ENCODE measurements at places on chromosomes 13 and 19. TPM values are rescaled to one million over a fixed set of nuclear protein-coding genes. Genes with fewer than 3 reads are reported as not detected.

The APOC4 gene
- total RNA-seq: not detected

The NAPSA gene
- total RNA-seq: 0.70 TPM

GRCh38 chr19:50796128-50796633, 6.0 kb downstream of the ACP4 start:
- DNase-seq: no peak

- DNase-seq: no peak
These were observed at the start of gene ENOX1 for GRCh38 chr13:43786766-43787517. Gene ENOX1, minus strand, starts transcription at chr13:43786972.

GRCh38 chr19:41192574-41193429, at the start of gene CYP2S1:
Gene CYP2S1, plus strand, starts transcription at chr19:41193219. Its CDS starts 46 bp downstream, at chr19:41193265.
- DNase-seq: no peak

The SIGLEC14 gene
- total RNA-seq: 0.44 TPM

DNA sequence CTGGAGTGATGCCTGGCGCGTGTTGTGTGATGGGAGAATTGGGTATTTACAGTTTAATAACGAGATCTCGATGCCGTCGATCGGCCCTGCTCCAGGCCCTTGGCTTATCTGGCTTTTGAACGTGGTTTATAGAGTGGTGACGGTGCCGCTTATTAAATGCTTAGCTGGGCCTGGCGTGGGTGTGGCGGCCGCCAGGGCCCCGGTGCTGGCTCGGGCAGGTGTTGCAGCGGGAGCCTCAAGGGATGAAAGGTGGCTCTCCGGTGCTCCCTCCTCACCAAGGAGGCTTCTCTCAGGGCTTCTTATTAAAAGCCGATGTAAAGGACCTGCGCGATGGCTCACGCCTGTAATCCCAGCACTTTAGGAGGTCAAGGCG, 173.8 kb downstream of the KDM4B start:
- DNase-seq: no peak

The FRY gene
- total RNA-seq: 18.2 TPM

DNA sequence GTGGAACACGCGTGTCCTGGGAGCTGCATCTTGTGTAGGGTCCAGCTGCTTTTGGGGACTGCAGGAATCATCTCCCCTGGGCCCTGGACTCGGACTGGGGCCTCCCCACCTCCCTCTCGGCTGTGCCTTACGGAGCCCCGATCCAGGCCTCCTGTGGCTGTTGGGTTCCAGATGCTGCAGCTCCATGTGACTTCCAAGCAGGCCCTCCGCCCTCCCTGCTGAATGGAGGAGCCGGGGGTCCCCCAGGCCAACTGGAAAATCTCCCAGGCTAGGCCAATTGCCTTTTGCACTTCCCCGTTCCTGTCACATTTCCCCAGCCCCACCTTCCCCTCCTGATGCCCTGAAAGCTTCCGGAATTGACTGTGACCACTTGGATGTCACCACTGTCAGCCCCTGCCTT, 6.2 kb upstream of the PGLS start:
- no peak for DNase-seq

All from glomerular endothelial cell (primary cell).